ENCODE measurements at places on chromosomes 2 and 18.

GRCh38 chr18:61963705-61964104, 70.9 kb upstream of the RNF152 start:
- DNase-seq, result peak; percentile 48

DNA sequence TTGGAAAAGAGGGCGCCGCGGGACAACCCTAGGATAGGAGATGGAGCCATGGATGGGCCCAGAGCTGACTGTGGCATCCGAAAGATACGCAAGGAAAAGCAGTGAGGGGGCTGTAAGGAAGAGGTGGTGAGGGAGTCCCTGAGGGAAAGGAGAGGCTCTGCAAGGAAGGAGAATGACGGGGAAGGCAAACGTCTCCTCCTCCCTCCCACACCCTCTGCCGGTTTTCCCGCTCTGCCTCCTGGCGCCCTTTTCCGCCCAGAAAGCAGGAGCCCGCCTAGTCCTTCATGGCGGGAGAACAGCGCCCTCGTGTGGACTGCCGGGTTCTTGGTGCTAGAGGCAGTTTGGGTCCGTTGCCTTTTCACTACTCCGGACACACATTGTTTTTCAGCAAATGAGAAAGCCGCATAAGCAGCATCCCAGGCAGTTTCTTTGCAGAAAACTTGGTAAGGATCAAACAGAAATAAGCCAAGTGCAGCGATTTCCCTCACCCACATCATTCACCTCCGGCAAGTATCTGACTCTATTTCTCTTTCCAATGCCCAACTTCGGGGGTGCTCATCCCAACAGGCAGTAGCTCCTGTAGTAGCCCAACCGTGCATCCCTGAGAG, 200.4 kb downstream of the INO80D start:
- DNase-seq, result peak; percentile 78

- DNase-seq, result no peak
Measured at GRCh38 chr2:121605820-121606733, 43.2 kb downstream of the CLASP1 start.

DNA sequence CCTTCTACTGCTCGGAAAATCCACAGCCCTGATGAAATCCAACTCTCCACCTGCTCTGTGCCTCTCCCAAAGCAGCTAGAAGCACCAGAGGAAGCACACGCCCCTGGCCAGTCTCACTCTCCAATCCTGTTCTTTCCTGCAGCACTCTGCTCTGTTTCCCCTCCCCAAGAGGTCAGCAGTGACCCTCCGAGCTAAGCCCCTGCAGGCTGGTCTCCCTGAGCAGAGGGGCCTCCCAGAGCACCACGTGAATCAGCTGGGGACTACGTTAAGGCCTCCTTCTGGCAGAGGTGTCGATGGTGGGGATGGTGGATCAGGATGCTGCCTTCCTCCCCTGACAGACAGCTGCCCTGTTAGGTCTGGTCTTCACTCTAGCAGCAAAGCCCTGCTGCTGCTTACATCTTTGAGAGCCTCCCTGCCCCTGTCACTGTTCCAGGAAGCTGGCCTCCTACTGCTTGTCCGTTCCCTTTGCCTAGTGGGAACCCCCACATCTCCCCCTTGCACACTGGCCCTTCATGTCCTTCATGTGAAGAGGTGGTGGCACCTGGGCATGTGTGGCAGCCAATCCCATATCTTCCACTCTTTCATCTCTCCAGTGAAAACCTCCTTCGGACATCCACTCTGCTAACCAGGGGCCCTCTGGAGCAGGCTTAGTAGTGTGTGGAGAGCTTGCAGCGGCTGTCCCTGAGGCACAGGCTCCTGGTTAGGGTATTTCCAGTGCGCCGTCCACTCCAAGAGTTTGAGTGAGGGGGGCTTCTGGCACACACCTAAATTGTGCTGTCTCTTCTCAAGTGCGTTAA, 307.5 kb upstream of the HS6ST1 start:
- DNase-seq, result no peak

DNA sequence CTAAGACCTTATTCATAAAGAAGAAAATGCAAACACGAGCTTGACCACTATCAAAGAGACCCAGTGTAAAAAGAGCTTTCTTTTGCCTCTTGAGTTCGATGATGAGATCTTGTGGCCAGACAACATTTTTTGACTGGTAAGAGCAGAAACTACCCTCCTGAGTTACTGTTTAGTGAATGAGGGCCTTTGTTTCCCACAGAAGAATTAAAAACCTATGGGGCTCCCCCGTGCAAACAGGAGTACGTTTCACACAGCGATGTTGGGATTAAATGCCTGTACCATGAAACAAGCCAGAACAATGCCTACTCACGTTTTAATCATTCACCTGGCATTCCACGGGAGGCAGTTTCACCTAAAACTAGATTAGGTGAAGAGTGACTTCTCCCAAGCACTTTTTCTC, 36.0 kb downstream of the MYCN start:
- no peak for DNase-seq

GRCh38 chr2:241877989-241878970, 8.8 kb downstream of the RTP5 start:
- peak; percentile 59 for DNase-seq

GRCh38 chr18:50706651-50707050, 113.2 kb downstream of the MRO start:
- DNase-seq, result no peak

GRCh38 chr2:56500317-56500716, 316.5 kb downstream of the CCDC85A start:
- no peak for DNase-seq

DNA sequence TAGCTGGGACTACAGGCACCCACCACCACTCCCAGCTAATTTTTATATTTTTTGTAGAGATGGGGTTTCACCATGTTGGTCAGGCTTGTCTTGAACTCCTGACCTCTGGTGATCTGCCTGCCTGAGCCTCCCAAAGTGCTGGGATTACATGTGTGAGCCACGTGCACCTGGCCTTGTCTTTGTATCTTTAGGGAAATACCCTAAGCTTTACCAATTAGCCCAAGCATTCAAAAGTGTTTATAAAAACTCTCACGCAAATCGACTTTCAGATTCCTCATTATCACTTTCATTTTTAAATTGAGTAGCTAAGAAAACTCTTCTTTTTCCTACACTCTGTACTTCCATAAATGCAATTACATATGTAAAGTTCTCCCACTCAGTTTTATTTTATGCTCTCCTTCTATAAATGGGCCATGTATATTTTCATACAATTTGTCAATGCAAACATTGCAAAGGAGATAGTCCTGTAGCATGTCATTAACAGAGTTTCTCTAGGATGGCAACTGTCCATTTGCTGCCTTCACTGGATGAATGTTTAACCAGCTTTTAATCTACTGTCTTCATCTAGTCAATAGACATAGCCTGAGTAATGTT, 326.2 kb upstream of the LRATD1 start:
- DNase-seq, result no peak

GRCh38 chr2:37711831-37712230, 40.4 kb upstream of the CDC42EP3 start:
- no peak for DNase-seq

DNA sequence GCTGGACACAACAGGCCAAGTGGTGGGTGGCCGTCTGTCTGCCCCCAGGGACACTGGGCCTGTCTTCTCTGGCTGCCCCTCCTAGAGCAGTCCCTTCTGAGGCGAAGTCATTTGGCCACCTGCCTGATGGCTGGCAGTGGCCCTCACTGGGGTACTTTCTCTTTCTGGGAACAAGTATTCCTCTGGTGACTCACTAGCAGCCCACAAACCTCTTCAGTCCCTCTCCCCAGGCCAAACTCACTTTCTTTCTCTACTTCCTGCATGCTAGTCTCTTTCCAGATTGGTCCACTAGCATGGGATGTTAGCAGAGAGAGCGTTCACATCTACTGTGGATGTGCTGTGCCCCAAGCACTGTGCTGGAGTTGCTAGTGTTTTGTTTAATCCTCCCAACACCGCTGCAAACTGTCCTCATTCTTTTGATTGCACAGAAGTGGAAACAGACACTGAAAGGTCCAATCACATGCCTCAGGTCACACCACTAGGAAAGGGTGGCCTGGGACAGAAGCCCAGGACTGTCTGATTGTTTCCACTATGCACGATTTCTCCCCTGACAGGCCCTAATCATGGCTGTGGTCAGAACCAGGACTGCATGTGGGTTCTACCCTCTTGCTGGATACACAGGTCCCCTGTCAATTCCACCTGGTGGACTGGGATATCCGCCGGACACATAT, 5.2 kb downstream of the DYSF start:
- DNase-seq, result peak; percentile 88

- no peak for DNase-seq
Measured at GRCh38 chr18:4232656-4233055, 222.5 kb downstream of the DLGAP1 start.

GRCh38 chr2:187003611-187004010, 154.6 kb upstream of the ZSWIM2 start:
- DNase-seq, result no peak

DNA sequence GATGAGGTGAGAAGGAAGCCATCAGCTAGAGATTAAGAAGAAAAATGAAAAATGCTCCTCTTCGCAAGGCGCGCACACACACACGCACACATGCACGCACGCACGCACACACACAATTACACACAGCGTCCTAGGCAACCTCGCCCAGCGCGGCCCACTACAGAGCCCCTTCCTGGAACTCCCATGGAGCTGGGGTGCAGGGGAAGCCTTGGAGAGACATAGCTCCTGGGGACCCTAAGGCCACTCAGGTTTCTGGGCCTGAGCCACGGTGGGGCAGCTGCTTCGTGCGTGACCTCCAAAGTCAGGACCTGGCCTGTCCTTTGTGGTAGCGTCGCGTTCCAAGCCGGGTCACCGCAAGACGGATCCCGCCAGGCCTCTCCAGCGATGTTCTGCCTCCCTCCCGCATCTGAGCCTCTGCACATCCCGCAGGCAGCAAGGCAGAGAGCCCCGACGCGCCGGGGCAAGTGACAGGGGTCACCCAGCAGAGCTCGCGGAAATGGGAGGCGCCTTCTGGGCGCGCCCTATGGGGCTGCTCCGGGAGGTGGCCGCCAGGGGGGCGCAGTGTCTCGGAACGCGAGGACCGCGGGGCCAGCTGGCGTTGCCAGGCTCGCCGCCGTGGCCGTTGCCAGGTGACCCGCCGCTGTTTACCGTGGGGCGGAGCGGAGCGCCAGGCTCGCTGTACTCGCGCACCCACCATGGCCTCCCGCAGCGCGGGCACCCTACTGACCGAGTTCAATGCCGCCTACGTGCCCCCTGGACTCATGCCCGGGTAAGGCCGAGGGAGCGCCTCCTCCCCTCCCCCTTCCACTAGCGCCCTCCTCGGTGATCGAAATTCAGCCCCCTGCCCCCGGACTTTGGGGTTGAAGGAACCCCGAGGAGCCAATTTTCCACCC, 79.0 kb downstream of the CIB4 start:
- DNase-seq, result peak; percentile 53

DNA sequence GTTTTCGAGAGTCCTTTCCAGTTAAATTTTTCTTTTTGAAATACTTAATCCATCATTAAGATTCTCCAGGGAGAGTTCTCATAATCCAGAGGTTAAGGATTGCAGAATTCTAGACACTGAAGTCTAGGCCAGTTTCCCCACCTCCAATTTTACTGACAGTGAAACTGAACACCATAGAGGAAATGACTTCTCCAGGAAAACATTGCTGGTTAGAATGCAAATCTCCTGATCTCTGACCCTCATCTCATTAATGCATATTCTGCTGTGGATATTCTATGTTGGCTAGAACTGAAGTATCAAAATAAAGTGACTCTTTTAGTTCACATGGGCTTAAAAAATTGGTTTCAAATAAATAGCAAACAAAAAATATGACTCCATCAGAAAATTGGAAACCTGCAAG, 105.8 kb upstream of the UGP2 start:
- peak; percentile 15 for DNase-seq

- no peak for DNase-seq
Measured at GRCh38 chr2:104125096-104125495, 728.8 kb upstream of the POU3F3 start.

GRCh38 chr2:223652902-223653301, 50.7 kb upstream of the SCG2 start:
- no peak for DNase-seq
